ENCODE measurements at places on chromosomes 3 and 15.
A peak's percentile ranks its signal among the peaks of the same experiment; 100 is the strongest.

DNA sequence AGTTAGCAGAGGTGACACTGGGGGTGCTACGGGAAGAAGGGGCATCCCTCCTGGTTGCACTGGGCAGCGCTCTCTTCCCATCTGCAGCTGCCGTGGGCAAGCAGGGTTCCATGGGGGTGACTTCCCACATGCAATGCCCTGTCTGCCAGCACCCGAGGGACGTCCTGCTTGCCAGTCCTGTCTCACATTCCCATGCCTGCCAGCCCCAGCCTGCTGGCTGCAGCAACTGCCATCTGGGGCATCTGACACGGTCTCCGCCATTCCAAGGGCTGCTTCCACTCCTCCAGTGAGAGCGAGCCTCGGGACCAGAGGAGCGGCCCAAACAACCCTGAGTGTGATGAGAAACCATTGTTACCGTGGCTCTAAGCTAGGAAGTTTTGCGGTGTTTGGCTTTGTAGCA is 45.4 kb upstream of the RPL32 start:
- DNase-seq = no peak

DNA sequence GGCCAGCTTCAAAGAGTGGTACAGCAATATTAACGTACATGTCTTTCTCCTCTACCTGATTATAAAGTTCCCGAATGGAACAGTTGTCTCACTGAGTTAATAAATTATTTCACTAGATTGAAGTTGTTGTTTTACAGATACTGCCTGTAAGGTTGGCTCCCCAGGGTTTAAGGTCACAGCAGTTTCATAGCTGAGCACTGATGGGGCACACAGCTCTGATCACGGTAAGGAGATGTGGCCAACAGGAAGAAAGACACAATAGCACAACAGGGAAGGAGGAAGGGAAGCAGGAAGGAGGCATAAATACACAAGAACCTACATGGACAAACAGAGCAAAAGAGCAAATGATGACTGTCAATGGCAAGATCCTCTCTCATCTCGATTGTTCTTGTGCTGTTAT is 215.6 kb downstream of the WNT5A start:
- DNase-seq = no peak

DNA sequence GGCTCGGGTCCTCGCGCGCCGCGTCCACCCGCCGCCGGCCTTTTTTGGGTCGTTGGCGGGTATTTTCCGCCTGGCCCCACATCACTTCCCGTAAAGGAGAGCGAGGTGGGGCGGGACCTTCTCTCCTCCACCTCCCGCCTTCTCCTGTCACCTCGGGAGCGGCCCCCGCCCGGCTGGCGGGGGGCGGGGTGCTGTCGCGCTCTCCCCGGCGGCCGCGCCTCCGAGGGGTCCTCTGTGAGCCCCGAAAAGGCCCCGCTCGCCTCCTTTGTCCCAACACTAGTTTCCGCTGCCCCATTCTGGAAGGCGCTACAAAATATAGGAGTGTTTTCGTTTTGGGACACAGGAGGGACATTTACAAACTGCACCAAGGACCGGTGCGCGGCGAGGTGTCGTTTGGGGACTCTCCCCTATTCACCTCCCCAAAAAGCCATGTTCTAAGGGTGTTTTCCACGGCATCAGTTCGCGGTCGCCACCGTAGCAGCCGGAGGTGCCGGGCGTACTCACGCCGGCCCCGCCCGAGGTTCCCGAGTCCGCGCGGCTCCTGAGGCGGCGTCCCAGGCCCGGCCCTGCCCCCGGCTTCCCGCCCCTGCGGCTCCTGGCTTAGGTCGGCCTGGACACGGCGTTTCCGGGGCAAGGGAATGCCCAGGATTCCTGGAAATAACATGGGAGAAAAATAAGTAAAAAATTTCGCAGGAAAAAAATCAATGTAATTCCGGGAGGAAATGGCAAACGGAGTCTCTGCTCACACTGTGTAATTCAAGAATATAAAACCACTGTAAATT is at the start of gene RAB27A:
TSS of gene RAB27A (minus strand) at position 68 of the 782 bp plus-strand sequence. CDS start 54,879 bp downstream, outside the sequence.
- peak; percentile 48 for DNase-seq

GRCh38 chr3:69113536-69113935 is 8.9 kb downstream of the LMOD3 start:
- no peak for DNase-seq

DNA sequence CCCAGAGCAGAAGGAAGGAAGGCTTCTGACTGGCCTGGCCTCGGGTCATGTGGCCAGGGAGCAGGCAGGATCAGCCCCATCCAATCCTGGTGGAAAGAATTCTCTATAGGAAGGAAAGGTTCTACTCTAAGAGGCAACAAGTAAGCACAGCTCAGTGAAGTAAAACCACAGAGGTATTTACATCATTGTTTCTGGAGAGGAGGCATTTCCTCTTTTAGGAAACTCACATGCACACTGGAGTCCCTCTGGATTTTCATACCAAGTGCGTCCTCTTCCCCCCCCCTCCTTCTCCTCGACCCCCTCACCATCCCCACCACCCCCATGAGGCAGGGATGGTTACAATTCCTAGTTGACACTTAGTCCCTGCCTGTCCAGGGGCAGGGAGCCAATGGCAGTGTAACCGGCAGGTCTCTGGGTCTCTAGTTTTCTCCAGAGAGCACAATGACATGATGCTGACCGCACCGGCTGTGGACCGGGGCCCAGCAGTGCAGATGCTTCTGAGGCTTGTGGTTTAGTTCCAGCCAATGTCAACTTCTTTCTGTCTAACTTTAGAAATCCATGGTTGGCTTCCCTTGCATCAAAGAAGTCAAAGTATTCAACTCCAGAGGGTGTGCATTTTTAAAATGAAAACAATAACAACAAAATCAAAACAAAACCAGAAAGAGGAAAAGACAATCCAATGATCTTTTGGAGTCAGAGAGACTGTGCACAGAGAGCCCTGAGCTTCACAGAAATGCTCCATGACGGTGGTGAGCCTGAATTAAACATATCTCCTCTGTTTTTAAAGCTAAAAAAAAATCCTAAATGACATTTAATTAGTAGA is 230.3 kb upstream of the TLE3 start:
- no peak for DNase-seq

DNA sequence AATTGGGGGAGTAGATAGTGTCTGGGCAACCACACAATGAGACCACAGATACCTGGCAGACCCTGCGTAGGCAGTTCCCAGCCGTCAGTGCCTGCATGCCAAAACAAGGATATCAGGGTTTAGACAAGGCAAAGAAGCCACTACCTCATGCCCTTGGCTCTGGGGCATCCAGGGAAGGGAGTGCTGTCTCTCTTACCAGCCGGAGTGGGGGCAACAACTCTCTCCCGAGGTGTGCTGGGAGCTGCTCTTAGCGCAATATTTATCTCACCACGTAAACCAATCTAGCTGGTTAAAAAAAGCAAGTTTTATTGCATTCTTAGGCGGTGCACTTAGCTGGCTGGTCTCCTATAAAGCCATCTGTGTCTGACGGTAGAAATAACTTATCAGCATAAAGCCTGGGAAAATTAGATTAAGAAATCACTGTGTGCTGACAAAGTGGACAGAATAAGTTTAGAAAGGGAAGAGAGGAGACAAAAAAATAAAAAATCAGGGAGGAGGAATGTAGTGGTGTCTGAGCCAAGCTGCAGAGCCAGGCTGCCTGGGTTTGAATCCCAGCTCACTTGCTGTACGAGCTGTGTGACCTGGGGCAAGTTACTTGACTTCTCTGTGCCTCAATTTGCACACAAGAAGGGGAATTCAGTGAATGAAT is 273.2 kb downstream of the PDZRN3 start:
- no peak for DNase-seq

GRCh38 chr3:17065315-17065714 is 180.6 kb downstream of the PLCL2 start:
- peak; percentile 73 for DNase-seq

DNA sequence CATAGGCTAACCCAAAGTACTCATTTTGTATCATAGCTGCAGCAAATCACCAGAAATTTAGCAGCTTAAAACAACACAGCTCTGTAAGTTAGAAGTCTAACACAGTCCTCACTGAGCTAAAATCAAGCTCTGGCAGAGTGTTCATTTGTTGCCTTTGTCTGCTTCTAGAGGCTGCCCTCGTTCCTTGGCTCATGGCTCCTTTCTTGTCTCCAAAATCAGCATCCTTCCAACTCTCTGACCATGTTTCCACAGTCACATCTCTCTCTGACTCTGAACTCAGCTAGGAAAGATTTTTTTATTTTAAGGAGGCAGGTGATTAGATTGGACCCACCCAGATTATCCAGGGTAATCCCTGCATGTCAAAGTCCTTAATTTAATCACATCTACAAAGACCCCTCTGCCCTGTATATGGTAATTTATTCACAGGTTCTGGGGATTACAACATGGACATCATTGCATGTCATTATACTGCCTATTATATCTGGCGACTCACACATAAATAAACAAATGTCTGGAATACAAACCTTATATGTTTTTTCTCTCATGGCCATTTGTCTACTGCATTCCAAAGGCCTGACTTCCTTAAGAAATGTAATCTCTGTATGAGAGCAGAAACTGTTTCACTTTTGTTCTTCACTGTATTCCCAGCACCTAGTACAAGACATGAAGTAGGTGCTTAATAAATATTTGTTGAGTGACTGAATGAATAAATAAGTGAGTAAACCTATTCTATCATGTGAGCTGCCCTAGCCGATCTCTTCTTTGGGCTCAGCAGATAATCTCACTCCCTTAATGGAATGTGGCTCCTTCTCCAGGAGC is 15.1 kb upstream of the UACA start:
- no peak for DNase-seq

DNA sequence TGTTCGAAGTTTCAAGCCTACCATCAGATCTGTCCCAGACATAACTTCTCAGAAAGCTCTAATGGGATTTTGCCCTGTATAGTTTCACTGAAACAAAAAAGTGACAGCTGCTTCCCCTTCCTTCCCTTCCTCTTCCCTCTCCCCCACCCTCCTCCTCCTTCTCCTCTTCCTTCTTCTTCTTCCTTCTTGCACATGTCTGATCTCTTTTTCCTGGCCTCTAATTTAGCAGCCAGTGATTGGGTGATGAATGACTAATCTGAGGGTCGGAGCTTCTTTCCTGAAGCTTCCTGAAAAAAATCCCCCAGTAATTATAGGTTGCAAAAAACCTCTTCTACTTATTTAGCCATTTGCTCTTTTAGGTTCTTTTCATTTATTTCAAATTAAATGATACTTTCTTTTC is 168.7 kb downstream of the POTEB3 start:
- no peak for DNase-seq

DNA sequence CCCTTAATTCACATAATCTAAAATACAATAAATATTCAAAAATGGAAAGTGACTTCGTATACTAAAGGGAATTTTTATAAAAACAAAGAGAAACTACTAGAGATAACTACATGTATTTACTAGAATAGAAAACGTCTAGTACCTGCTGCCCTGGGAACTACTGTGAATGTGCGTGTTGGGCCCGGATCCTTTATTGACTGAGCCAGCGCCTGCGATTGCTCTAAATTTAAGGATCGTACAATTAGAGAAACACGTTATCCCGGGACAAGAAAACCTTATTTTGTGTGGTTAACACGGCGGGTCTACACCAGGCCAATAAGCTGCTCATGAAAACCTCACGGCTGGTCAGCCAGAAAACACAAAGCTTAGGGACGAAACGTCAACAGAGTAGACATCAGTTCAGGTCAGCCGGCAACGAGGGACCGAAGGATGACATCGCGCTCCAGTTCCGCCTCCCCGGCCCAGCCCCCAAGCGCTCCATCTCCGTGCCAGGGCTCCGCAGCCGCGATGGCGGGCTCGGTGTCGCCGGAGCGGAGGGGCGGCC is 555 bp downstream of the TM2D3 start:
- peak; percentile 36 for DNase-seq

DNA sequence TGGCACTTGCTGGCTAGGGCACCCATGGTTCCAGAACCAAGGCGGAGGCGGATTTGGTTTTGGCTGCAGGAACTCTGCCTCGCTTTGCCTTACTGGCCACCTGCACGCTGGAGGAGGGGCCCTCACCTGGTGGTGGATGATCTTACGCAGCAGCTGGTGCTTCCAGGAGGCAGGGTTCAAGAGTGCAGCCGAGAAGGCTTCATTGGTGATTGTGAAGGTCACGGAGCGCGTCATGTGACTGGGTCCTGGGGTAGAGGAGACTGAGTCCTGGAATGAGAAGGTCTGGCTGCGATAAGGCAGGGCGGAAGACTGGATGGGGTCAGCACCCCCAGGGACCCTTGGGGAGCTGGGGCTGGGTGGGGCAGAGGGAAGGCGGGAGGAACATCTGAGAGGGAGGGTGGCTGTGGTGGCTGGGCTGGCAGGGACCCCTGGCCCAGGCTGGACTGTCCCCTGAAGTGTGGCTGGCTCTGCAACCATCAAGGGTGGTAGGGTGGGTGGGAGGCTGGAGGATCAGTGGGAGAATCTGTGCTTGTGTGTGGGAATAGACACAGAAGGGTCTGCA is 25.8 kb upstream of the GOLGA6C start:
- DNase-seq = no peak

Data from NCI-H1105 treated with DMSO at 0.1 percent for 48 hours (cell line).